ENCODE measurements at places on chromosomes 6 and 20. TPM values are rescaled to one million over a fixed set of nuclear protein-coding genes. Genes with fewer than 3 reads are reported as not detected.

- DNase-seq, result no peak
These were observed 94.1 kb upstream of the RNF24 start for GRCh38 chr20:4109307-4109940.

The RAET1L gene
- total RNA-seq, result not detected

The PLG gene
- 0.22 TPM for total RNA-seq

The OR12D3 gene
- not detected for total RNA-seq

DNA sequence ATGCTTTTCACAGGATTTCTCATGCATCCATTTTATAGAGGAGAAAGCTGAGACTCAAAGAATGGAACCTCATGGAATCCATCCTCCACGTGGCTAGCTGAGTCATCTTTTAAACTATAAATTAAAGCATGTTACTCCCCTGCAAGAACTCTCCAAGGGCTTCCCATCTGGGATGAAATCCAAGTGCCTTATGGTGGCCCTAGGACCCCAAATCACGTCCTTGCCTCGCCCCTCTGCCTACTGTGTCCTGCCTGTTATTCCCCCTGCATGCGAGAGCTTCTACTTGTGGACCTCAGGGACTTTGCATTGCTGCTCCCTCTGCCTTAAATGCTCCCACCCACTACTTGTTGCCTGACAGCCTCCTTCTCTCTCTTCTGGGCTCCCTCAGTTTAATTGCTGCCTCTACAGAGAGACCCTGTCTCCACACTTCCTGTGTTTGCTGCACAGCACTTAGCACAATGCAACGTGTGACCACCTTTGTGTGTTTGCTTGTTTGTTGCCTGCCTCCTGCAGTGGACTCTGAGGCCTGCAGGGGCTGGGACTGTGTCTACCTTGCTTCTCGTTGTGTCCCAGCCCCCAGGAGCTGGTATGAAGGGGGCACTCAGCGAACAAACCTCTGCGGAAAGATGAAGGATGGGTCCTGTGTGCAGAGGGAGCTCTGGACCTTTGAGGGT lies 39.4 kb downstream of the TOX2 start:
- DNase-seq, result no peak

- no peak for DNase-seq
These were observed 195.4 kb upstream of the RUNX2 start for GRCh38 chr6:45132658-45133294.

The FILIP1 gene
- total RNA-seq, result 11.3 TPM

- no peak for DNase-seq
These were observed 350.6 kb upstream of the FLRT3 start for GRCh38 chr20:14688005-14688404.

DNA sequence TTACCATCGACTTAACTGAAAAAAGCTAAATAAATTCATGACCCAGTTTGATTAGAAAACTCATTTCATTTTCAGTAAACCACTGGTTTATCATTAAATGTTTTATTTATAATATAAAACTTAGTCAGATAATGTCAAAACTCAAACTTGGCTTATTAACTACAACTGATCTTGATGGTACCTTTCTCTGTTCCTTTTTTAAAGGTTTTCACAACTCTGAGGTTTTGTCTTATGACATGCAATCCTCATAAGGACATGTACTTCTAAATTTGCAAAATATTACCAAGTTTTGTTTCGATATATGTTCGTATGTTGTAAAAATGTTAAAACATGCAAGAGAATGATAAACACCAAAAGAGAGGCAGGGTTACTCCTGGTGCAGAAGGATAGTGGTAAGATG lies 82.5 kb upstream of the PDE10A start:
- no peak for DNase-seq

GRCh38 chr6:12258591-12259075 lies 31.5 kb upstream of the EDN1 start:
- no peak for DNase-seq

GRCh38 chr20:2652724-2653555 lies 508 bp downstream of the NOP56 start:
- DNase-seq, result no peak

The UBE2C gene
- 48.1 TPM for total RNA-seq

DNA sequence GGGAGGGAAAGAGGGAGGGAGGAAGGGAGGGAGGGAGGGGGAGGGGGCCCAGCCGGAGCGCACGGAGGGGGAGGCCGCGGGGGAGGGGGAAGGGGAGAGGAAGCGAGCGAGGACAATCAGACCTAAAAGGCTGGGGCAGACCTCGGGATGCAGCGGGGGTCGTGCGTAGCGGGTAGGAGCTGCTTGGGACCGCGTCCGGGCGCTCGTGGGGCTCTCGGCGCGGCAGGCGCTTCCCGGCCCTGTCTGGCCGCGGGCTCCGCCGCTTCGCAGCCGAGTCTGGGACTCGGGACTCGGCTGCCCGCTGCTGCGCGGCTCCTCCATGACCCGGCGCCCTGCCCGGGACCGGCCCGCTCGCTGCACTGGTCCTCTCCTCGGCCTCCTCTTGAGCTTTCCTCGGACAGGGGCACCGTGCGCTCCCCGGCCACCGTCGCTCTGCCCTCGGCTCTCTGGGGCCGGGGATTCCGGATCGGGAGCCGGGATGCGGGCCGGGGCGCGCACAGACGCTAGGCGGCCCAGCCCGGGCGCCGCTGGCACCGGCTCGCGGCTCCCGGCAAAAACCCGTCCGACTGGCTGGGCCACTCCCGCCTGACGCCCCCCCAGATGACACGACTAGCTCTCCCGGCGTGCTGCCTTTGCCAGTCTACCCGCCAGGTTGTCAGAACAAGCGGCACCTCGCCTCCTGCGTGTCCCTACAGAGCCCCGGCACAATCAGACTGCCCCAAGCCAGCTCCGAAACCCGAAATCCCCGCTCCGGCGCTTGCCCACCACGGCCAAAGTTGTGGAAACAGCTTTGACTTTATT lies 2.2 kb downstream of the TFAP2A start:
- DNase-seq, result peak; percentile 84

The BAG2 gene
- total RNA-seq, result 4.5 TPM

The CLPSL1 gene
- total RNA-seq, result not detected

The CNBD2 gene
- 3.5 TPM for total RNA-seq

GRCh38 chr6:99514089-99514488 lies 1.1 kb downstream of the USP45 start:
- DNase-seq, result no peak

The COL21A1 gene
- 17.5 TPM for total RNA-seq

DNA sequence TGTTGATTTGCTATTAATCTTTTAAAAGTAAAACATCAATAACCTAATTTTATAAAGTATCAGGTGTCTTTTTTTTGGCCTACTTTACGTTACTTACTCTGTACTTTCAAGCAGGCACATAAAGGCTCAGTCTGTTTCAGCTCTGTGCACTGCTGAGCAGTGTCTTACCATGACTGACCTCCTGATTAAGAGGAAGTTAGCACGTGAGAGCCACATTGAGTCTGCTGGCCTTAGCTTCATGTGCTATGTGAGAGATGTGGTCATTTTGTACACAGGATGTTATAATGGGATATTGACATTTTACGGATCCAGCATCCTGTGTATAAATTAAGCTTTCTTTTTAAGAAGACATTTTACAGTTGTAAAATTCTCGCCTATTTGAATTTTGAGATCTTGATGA lies 31.9 kb downstream of the ARID1B start:
- DNase-seq, result no peak

GRCh38 chr6:99030915-99031314 lies 83.2 kb upstream of the FBXL4 start:
- no peak for DNase-seq

DNA sequence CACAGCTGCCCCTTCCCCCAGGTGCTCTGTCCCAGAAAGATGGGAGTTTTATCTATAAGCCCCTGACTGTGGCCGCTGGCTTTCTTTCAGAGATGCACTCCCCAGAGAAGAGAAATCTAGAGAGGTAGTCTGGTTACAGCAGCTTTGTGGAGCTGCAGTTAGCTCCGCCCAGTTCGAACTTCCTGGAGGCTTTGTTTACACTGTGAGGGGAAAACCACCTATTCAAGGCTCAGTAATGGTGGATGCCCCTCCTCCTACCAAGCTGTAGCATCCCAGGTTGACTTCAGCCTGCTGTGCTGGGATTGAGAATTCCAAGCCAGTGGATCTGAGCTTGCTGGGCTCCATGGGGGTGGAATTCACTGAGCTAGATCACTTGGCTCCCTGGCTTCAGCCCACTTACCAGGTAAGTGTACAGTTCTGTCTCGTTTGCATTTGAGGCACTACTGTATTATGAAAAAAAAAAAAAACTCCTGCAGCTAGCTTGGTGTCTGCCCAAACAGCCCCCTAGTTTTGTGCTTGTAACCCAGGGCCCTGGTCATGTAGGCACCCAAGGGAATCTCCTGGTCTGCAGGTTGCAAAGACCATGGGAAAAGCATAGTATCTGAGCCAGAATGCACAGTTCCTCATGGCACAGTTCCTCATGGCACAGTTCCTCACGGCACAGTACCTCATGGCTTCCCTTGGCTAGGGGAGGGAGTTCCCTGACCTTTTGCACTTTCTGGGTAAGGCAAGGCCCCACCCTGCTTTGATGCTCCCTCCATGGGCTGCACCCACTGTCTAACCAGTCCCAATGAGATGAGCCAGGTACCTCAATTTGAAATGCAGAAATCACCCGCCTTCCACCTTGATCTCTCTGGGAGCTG lies 275.0 kb downstream of the CENPW start:
- no peak for DNase-seq

The ZNFX1 gene
- 15.9 TPM for total RNA-seq

The OPRM1 gene
- total RNA-seq, result not detected

- DNase-seq, result no peak
These were observed 118.7 kb upstream of the GJE1 start for GRCh38 chr6:142013875-142014495.

- no peak for DNase-seq
These were observed 275.0 kb upstream of the PREP start for GRCh38 chr6:105677671-105678475.

DNA sequence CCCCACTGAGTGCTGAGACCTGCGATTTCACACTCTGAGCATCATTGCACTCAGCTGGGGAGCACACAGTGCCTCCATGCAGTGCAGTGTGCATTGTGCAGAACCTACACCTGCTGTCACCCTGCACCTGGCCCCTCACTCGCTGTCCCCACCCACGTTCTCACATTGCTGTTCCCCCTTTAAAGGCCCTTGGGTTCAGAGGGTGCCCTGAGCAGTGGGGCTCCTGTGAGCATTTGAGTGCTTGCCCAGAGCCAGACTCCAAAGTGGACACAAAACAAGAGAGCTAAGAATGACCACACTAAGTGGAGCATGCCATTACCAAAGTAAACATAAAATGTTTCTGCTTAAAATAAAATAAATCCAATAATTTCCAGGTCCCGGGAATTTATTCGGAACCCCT lies 131.0 kb upstream of the CST7 start:
- DNase-seq, result no peak

DNA sequence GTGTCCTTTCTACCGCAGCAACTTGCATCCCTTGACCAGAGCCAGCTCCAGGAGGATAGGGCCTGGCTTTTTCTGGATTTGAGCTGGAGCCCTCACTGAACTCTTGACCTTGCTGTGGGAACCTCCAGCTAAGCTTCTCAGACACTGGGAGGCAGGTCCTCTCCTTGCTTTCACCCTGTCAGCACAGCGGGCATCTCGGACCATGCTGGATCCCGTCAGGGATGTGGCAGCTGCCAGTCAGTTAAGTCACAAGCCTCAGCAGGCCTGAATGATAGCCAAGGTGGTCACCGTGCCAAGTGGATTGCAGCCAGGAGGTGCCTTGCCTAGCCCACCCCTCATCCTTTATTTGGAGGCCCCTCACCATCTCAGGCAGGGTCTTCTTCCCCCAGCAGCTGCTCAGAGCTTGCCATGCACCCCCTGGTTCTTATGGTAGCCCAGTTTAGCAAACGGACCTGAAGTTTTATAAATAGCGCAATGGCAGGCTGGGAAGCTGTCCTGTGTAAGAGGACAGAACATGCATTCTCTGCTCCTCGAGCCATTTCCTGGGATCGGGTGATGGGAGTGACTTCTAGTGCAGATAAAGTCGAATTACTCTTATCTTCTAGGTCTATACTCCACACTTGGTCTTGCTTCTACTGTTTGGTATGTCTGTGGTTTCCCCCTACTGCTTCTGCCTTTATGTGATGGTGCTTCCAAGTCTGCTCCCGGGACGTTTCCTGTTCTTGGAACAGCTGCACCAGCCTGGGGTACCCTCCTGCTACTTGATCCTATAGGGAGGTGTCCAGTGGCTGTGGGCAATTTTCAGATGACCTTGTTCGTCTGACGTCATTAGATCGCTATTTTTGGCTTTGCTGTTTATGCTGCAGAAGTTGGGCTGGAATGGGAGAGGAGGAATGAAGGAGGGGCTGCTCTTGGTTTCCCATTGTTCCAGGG lies 7.1 kb upstream of the MYLK2 start:
- DNase-seq, result no peak

DNA sequence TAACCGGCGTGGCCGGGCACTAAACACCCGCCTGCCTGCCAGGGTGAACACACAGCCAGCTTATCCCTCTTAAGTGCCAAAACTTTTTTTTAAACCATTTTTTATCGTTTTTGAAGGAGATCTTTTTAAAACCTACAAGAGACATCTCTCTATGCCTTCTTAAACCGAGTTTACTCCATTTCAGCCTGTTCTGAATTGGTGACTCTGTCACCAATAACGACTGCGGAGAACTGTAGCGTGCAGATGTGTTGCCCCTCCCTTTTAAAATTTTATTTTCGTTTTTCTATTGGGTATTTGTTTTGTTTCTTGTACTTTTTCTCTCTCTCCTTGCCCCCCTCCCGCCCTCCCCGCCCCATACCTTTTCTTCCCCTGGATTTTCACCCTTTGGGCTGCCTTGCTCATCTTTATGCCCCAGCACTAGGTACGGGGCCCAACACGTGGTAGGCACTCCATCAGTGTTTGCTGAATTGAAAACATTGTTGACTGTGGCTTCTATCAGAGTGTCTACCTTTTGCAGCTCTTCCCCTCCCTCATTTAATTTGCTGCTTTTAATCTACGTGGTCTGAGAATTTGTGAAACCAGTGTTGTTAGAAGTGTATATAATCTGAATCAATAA lies 1.5 kb downstream of the ZCCHC3 start:
- no peak for DNase-seq

DNA sequence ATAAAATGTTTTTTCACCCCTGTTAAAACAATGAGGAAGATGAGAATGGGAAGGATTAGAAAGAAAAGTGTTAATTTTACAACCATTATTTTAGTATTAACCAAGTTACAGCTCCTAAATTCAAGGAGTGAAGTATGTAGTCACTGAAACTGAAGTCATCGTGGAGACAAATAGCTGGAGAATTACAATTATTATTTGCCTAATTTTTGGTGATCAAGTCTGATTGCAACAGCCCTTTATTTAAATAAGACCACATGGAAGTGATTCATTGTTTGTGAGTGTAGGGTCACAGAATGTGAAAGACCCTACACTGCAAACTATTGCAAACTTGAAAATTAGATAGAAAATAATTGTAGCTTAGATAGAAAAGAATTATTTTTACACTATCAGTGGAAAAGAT lies 292.4 kb downstream of the CENPW start:
- no peak for DNase-seq

DNA sequence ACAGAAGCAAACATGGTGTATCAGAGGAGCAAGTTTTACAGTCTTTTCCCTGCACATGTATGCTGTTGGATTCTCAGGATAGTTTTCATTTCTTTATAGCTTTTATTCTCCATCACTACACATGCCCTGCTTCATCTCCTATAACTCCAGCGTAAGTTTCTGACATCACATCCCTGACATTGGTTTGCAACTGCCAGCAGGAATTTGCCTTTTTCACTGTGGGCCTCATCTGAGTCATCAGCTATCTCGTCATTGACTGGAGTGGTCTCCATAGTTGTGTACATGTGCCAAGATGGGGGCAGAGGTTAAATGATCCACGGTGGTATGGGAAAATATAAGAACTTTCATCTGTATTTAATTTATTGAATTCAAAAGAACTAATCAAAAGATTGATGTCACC lies 96.7 kb downstream of the SLX4IP start:
- no peak for DNase-seq

GRCh38 chr6:71544028-71544427 lies 255.4 kb downstream of the OGFRL1 start:
- no peak for DNase-seq
